Effector memory CD4-positive, alpha-beta T cell (primary cell): ENCODE measurements at places on chromosomes 3 and 15.

- DNase-seq: no peak
These were observed 61.9 kb upstream of the RASGRP1 start for GRCh38 chr15:38626443-38627050.

DNA sequence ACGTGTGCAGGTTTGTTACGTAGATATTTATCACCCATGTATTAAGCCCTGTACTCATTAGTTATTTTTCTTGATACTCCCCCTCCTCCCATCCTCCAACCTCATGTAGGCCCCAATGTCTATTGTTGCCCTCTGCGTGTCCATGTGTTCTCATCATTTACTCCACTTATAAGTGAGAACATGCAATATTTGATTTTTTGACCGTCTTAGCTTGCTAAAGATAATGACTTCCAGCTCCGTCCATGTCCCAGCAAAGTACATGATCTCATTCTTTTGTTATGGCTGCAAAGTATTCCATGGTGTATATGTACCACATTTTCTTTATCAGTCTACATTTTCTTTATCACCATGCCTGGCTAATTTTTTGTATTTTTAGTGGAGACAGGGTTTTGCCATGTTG, 623.2 kb downstream of the SQOR start:
- DNase-seq: no peak

DNA sequence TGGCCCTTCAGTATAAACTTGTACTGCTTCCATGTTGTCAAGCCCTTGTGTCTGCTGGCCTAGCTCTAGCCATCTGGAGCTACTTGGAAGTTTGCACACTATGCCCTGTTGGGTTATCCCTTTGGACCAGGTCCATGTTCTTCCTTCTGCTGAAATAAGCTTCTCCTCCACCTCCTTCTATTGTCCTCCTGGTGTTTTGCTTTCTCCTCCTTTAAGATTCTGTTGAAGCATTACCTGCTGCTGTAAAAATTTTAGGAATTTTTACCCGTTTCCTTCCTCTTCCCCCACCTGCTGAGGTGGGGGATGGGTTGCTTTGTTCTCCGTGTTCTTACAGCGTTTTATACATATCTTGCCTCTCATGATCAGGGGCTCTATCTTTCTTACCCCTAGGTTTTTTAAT, 51.7 kb downstream of the SH3GL3 start:
- DNase-seq: no peak

GRCh38 chr15:57797110-57797509, 90.6 kb downstream of the POLR2M start:
- DNase-seq: no peak

DNA sequence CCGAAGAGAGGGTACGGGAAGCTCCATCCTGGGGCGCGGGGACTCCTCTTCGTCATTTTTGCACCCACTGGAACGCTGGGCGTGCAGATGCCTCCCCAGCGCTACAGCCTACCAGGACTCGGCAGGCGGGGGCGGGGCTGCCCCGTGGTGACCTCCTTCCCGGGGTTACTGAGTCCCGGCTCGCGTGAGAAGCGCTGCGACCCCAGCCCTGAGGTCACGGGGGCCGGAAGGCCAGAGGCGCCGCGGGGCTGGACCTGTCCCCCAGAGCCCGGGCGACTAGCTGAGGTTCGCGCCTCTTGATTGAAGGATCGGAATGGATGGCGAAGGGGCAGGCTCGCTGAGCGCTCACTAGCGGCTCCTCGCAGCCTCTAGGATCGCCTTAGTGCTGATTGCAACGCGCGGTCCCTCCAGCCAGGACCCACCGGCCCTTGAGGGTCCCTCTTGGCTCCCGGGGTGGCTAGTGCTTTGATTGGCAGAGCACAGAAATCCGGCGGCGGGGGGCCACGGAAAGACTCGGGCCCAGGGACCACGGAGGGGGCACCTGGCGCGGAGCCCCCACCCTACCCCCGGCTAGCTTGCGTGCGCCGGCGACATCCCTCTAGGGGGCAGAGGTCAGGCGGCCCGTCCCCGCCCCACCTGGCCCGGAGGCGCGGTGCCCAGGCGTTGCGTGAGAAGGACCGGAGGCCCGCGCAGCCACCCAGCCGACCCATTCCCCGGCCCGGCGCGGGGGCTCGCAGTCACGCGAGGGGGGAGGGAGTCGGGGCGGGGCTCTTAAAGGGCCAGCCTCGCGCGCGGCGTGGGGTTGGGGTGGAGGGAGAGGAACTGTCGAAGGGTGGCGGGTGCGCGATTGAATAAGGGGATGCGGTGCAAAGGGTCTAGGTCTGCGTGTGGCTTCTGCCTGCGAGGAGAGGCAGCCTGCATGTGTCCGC, 781 bp upstream of the CYP1A1 start:
- peak; percentile 27 for DNase-seq

GRCh38 chr3:76954412-76954811, 85.5 kb upstream of the ROBO2 start:
- no peak for DNase-seq

GRCh38 chr3:76715426-76715825, 324.5 kb upstream of the ROBO2 start:
- no peak for DNase-seq

GRCh38 chr15:48674876-48675275, 29.4 kb upstream of the FBN1 start:
- no peak for DNase-seq

GRCh38 chr15:51004103-51004551, 90.6 kb downstream of the TNFAIP8L3 start:
- no peak for DNase-seq

GRCh38 chr3:69203631-69204314, 81.4 kb upstream of the LMOD3 start:
- no peak for DNase-seq

GRCh38 chr3:24253336-24253735, 241.3 kb downstream of the THRB start:
- DNase-seq: no peak

GRCh38 chr3:186185194-186185787, 76.4 kb upstream of the ETV5 start:
- no peak for DNase-seq
